AG09309 (cell line): ENCODE measurements at places on chromosomes 5 and 9.

- DNase-seq = no peak
These were observed 212.8 kb upstream of the IRX1 start for GRCh38 chr5:3382782-3383181.

GRCh38 chr5:170254056-170254455 lies 21.3 kb downstream of the C5orf58 start:
- no peak for DNase-seq

GRCh38 chr5:3220638-3221288 lies 374.9 kb upstream of the IRX1 start:
- DNase-seq = no peak

GRCh38 chr5:158951436-158952247 lies 148.1 kb downstream of the EBF1 start:
- no peak for DNase-seq

DNA sequence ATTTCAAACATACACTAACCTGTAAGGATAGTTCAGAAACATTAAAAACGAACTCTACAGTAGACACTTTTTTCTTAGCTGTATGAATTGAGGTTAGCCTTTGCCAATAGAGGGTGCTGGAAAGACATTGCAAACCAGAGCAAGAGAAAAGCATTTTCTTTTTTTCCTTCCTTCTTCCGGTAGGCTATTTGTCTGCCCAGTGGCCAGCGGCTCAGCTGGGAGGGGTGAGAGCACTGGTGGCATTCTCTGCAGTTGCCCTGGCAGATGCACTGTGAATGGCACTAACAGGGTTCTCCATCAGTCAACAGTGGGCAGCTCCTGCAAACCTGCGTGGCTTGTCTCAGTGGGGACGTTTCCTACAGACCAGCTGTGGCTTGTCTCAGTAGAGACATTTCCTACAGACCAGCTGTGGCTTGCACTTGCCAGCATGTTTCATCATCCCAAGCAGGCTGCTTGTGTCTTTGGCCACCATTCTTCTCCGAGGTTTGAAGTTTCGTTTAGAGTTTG lies 984.5 kb upstream of the CDH18 start:
- no peak for DNase-seq

GRCh38 chr5:95181644-95182043 lies 103.2 kb downstream of the MCTP1 start:
- DNase-seq = no peak

GRCh38 chr5:50929174-50929573 lies 262.7 kb downstream of the PARP8 start:
- no peak for DNase-seq
